ENCODE measurements at places on chromosomes 7 and 10.

DNA sequence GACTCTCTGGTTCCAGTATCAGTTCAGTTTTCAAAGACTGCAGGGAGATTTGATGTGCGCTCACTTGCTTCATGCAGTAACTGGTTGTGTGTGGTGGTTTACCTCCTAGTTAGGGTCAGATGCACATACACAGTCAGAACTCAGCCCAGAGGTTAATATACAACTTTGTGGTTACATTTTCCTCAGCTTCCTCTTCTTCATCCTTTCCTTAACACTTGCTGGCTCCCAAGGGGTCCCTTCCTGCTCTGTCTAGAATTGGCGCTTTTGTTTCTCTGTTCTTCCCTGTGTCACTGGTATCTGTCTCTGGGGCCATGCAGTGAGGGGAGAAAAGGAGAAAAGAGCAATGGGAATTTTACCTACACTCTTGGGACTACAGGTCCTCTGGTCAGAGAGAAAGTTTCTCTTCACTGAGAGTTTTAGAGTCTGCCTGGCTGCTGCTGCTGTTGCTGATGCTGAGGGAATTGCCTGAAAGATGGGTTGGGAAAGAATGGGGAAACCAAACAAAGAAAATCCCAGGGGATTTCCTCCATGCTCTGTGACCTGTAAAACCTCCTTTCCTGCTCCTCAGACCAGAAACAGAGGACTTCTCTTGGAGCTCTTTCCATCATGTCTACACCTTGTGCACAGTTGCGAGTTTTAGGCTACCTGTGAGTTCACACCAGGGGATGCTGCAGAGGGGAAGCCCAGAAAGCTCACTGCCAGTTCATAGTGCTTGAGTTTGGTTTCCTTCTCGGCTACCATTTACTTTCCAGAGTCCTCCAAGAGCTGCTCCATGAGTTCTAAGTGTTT is 74.6 kb downstream of the WDFY4 start:
- DNase-seq: no peak

GRCh38 chr10:54900584-54900983 is 99.6 kb upstream of the PCDH15 start:
- DNase-seq: no peak

DNA sequence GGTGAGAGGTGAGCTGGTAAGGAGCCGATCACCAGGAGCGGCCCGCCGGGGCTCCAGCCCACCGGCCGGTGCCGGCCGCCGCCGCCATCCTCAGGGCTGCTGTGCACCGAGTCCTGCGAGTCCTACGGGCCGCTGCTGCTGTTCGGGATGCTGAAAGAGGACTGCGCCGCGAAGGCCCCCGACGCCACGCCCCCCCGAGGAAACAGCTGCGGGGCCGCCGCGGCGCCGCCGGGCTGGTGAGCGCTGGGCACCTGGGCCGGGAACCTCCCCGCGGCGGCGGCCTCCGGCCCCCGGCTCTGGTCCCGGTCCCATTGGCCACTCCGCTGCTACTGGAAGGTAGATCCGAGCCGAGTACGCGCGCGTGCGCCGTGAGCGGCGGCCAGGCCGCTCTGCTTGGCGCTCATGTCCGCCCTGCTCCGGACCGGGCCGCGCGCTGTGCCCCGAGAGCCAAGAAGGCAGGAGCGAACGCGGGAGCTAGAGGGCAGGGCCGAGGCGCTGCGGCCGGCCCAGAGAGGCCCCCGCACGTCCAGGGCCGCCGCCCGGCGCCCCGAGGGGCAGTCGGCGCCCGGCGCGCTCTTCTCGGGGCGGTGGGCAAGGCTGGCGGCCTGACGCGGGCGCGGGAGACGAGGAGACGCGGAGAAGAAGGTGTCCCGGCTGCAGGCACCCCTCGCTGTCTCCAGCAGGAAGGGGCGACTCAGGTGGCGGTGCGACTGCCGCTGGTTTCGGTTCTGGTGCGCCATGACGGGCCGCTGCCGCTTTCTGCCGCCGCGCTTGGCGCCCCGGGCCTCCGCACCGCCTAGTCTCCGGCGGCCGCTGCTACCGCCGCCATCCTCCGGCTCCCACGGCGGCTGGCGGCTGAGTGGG is 121.3 kb upstream of the WIPF3 start:
- peak; percentile 11 for DNase-seq

- no peak for DNase-seq
Measured at GRCh38 chr10:28604567-28605536, 71.9 kb downstream of the WAC start.

DNA sequence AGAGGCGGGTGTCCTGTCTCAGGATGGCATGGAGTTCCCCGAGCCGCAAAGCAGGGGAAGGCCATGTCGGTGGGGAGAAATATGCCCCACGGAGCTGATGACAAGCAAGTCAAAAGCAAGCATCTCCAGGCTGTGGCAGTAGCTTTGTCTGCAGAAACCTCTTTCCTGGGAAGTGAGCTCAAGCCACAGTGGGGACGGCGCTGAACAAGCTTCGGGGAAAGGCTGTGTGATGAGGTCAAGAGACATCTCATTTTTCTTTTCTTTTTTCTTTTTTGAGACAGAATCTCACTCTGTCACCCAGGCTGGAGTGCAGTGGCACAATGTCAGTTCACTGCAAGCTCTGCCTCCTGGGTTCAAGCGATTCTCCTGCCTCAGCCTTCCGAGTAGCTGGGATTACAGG is 62.6 kb downstream of the ELFN1 start:
- no peak for DNase-seq

- DNase-seq: no peak
Measured at GRCh38 chr7:83872501-83872900, 223.6 kb upstream of the SEMA3E start.

- no peak for DNase-seq
Measured at GRCh38 chr7:27122077-27122910, 8.3 kb downstream of the HOXA4 start.

All from stimulated activated CD8-positive, alpha-beta memory T cell treated with anti-CD3 and anti-CD28 coated beads, Interleukin-15, amount 100 ng/mL, for 24 hours (primary cell).